RPMI7951 (cell line): ENCODE measurements at places on chromosomes 4 and X. TPM values are rescaled to one million over a fixed set of nuclear protein-coding genes. Genes with fewer than 3 reads are reported as not detected.

GRCh38 chrX:67546496-67547423 is 2.9 kb downstream of the AR start:
- peak; percentile 6 for DNase-seq

GRCh38 chr4:42234817-42235216 is 82.4 kb upstream of the BEND4 start:
- DNase-seq: no peak

DNA sequence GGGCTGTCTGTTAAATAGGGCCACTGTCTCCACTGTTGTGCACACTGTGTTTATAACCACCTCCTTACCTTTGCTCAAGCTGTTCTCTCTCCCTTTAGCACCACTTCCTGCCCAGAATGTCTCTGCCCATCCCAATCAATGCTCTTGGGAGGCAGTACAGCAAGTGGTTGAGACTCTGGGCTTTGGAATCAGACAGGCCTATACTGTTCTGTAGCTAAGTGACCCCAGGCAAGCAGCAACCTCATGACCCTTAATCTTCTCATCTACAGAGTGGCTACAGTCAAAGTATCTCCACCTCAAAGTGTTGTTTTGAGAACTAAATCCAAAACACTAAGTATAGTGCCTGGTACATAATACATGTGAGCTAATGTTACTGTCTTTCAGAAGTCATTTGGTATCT is 3.8 kb upstream of the TXK start:
- no peak for DNase-seq

GRCh38 chr4:101081166-101081565 is 266.2 kb downstream of the PPP3CA start:
- DNase-seq: no peak

- no peak for DNase-seq
Measured at GRCh38 chrX:88908056-88908455, 161.0 kb downstream of the CPXCR1 start.

DNA sequence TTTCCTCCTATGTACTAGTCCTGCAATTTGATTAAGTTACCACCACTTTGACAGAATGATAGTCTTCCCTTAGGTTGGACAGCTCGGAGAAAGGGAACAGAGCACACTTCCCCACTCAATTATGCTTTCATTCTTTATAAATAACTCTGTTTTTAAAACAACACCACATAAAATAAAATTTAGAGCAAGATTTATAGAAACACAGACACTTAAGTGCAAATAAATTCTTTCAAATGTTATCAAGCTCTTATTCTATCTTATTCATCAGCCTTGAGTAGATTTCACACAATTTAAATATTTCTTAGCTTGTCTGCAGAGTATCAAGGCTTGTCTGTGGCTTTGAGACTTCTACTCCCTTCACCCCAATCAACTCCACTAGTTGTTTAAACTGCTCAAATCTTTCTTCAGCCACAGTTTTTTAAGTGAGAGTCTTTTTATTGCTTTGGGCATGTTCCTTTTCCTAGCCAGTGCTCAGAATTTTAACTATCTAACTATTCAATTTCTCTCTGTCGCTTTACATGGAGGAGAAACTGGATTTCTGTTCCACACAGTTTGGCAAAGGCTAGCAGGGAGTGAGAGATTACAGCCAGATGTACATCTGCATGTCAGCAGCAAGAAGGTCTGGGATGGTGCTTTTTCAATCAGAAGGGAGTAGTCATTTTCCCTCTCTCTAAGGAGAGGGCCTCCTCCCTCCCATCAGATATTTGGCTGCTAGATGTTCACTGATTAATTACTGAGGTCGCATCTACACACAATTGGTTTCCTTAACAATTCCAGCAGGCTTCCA is 53.1 kb upstream of the PLAC1 start:
- DNase-seq: no peak

- no peak for DNase-seq
Measured at GRCh38 chr4:3313556-3314228, 20.9 kb downstream of the RGS12 start.

DNA sequence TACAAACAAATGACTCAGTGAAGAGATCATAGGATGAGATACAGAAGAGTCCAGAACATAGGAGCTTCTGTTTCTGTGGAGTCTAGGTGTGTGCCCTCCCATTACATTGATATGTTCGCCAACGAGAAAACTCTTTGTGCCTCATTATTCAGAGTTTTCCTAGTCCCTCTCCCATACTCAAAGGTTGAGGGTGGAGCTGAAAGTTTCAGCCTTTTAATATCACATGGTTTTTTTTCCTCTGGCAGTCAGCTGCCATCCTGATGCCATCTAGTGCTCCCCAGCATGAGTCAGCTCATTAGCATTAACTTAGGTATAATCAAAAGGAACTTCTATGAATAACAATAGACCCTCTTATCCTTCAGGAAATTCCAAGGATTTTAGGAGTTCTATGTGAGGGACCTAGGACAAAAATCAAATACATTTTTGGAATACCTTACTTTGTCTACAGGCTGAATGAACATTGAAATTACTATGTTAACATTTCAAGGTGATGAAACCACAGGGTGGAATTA is 559.6 kb upstream of the AMOT start:
- peak; percentile 14 for DNase-seq

DNA sequence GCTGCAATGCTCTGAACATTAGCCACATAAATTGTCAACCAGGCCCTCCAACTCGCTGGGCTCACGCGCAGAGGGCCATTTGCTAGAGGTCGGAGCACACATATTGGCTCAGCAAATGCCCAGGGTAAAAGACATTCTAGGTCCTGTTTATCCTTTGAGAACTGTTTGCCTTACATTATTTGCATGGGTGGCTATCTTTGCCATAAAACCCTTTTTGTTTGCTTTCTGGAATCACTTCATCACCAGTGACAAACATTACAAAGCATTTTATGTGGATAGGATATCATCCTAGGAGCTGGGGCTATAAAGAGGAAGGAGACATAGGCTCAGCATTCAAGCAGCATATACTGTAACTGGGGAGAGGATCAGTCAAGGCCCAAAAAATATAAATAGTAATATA is 149.2 kb upstream of the RAI2 start:
- no peak for DNase-seq

DNA sequence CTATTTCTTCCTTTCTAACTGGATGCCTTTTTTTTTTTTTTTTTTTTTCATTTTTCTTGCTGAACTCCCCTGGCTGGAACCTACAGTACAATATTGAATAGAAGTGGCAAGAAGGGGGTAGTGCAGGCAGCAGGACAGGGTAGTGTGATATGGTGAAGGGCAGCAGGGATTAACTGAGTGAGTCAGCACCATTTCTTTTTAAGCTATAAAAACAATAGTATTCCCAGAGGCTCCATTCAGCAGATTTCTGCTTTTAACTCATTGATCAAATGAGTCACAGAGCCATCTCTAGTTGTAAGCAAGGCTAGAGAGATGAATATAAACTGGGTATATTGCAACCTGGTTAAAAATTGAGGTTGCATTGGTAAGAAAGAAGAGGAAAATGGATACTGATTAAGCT is 53.6 kb upstream of the SETD7 start:
- no peak for DNase-seq

DNA sequence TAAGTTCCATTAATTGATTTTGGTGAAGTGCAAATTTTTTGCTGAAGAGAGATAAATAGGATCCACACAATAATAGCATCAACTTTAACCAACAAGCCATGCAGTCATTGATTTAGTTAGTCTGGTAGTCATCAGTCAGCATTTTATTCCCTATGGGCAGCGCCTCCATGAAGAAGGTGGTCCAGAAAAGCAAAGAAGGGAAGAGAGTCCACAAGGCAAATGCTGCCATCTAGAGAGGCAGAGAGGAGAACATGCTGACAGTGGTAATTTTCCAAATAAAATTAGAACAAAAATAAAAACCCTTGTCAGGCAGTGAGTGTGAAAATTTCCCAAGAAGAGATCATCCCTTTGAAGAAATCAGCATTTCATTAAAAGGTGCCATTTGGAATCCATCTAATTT is 366.7 kb upstream of the FAM241A start:
- DNase-seq: no peak

GRCh38 chr4:98181809-98182208 is 38.5 kb upstream of the STPG2 start:
- DNase-seq: no peak

GRCh38 chr4:188714907-188715306 is 575.7 kb downstream of the TRIML1 start:
- DNase-seq: peak; percentile 3

DNA sequence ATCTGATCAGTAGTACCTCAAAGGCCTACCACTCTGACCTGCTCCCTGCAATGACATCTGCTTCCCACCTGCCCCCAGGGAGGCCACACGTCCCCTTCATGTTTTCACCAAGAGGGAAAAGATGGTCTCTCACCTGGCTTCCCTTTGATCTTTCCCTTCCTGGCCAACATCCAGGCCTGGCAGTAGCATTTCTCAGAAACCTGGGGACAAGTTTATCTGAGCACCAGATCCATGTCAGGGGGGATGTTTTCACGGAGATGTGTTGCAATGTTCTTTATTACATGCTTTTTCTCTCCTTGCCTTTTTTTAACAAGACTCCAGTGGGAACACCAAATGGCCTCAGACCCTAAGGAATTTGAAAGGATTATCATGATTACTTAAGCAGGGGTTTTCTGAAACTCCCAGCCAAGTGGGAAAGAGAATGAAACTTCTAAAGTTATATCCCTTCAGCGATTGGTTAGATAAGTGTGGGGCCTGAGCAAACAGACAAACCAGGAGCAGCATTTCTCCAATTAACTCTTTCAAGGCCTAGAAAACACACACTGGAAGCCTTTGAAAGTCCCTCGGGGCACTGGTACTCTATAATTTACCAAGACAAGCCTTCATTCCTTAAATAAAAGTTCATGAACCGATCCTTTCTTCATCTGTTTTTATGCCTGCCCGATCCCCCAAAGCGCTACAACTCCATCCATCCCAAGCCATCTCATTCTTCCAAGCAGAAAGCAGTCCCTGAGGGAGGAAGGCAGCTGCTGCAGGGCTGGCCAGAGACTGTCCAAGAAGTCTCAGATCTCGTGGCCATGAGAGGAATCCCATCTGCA is 94.1 kb downstream of the BCOR start:
- no peak for DNase-seq

DNA sequence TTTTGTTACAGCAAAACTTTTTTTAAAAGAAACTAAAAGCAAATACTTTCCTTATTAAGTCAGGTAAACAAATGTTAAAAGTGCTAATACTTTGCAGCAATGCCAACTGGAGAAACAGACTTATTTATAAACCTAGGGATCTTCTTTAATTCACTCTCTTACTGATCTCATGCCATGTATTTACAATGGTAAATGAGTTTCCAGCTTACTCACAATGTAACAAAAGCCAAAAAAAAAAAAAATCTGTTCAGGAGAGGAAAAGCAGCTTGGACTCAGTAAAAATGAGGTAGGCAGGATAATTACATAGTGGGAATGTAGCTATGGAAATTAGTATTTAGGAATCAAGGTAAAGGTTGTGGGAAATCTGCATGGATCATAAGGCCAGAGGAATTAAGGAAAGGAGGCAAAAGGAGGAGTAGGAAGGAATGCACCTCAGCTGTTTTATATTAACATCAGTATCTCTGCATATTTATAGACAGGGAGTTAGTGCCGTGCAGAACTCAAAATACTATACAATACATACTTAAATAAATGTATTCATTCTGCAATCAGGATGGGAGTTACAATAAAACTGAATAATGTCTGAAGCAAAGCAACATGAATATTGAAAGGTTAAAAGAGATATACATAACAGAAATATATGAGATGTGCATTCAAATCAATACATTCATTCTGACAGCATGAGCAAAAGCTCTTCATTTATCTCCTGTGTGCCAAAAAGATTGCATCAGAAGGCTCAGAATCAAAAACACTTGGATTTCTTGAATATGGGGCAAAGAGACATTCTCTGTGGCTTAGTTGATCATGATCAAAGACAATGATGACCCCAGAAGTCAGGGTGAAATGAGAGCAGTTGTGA is 57.9 kb upstream of the ETNPPL start:
- no peak for DNase-seq

DNA sequence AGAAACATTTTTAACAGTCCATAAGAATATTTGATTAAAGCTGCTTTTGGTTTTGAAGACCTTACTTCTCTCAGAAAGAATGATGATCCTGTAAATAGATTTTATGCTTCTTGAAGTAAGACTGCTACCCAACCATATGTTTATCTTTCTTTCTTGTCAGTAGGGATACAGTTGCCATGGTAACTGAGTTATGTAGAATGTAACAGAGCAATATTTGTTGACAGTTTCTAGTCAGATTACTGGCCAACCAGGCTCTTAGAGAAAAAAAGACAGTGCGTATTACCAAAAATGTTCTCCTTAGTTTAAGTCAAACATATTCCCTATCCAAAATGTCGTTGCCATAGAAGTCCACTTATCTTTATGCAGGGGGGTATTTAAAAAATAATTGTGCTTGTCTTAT is 456.8 kb downstream of the PRR32 start:
- no peak for DNase-seq

GRCh38 chrX:16188687-16189086 is 21.4 kb downstream of the MAGEB17 start:
- peak; percentile 21 for DNase-seq

DNA sequence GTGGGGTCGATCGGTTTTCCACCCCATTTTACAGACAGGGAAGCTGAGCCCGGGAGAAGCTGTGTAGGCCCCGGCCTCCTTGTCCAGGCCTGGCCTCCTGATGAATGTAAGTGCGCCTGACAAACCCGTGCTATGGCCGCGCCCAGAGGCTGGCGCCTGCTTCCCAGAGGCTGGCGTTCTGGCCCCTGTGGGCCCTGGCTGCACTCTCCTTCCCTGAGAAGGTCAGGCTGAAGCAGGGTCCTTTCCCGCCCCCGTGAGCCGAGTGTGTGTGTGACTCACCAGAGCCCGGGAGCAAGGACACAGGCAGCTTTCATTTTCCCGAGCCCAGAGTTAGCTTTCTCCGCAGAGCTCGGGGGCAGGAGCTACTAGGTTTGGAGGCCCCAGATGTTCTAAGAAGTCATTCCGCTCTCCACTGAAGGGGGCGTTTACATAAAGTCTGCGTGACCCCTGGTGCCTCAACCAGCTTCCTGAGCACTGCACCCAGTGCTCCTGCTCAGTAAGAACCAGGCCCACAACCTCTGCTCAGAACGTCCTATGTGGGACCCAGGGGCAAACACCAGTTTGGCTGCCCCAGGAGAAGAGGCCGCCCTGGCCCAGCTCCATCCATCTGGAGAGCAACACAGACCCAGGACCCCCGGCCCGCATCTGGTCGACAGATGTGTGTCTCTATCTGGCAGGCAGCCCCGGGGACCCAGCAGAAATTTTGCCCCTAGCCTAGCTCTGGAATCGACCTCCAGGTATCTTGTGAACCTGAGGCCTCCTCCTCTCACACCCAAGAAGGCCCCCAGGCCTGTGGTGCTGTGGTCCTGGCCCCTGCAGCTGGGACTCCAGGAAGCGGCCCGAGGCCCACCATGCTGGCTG is 13.6 kb downstream of the UVSSA start:
- peak; percentile 11 for DNase-seq

SFRP2 gene
- total RNA-seq: 10.5 and 14.9 TPM in 2 replicates

CSAG3 gene
- total RNA-seq: 2.2 and 8.7 TPM in 2 replicates

TREX2 gene
- total RNA-seq: not detected in 2 replicates

XAGE1A gene
- total RNA-seq: 1.9 TPM in 1 of 2 replicates, not detected in the other

HS3ST1 gene
- under 0.01 TPM in 1 of 2 replicates, not detected in the other for total RNA-seq

PLAC1 gene
- total RNA-seq: 0.12 and 0.59 TPM in 2 replicates

SERPINA7 gene
- total RNA-seq: not detected in 2 replicates

NBDY gene
- 25.6 and 35.6 TPM in 2 replicates for total RNA-seq

S100P gene
- total RNA-seq: not detected in 2 replicates

GPR143 gene
- total RNA-seq: 4.3 and 6.4 TPM in 2 replicates
